ENCODE measurements at places on chromosomes 2 and 18. TPM values are rescaled to one million over a fixed set of nuclear protein-coding genes. Genes with fewer than 3 reads are reported as not detected.
A peak's percentile ranks its signal among the peaks of the same experiment; 100 is the strongest.

R3HDM1 gene
- 27.5 TPM for total RNA-seq

GRCh38 chr2:80126596-80127189 is 177.9 kb downstream of the LRRTM1 start:
- no peak for DNase-seq

GRCh38 chr2:23041443-23041842 is 343.5 kb upstream of the KLHL29 start:
- DNase-seq, result no peak

GRCh38 chr2:19456705-19457309 is 98.4 kb upstream of the OSR1 start:
- no peak for DNase-seq

- no peak for DNase-seq
Measured at GRCh38 chr2:69660637-69661036, 17.1 kb upstream of the AAK1 start.

C2orf81 gene
- 0.74 TPM for total RNA-seq

GRCh38 chr2:6893876-6894482 is 16.4 kb downstream of the RSAD2 start:
- DNase-seq, result no peak

ZC3H6 gene
- 18.4 TPM for total RNA-seq

DNA sequence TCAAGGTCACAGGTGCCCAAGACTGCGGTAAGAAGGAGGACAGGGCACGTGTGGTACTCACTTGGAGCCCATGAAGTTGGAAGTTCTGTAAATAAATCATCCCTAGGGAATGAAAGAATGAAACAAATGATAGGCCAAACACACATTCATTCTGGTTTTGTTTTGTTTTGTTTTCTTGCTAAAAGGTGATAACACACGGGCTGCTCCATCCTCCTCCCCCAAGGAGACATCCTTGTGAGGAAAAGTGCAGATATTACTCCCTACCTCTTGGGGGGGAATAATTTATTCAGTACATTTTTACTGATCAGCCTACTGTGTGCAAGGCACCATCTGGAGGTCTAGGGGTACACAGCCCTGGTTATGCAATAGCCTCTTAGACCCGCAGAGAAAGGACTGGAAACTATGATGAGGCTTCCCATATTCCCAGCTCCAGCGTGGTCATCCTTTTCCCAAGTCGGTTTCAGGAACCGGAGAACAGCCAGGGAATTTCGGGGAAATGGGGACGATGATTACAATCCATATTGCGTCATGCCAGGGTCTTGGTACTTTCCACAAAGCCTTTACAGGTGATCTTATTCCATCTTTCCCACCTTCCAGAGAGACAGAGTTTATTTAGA is 6.3 kb downstream of the RAX start:
- DNase-seq, result no peak

DNA sequence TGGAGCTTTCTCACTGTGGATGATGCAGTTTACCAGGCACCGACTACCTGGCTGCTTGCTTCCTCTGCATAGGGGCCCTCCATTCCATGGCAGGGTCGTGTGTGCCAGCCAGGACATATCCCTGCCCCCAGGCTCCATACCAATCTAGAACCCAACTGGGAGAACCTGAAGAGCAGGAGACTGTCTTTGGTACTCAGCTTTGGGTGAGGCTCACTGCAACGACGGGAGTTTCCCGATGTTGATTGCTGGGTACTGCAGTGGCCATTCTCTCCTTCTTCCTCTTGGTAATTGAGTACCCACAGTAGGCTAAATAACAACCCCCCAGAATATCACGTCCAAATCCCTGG is 133.3 kb upstream of the SERTAD2 start:
- DNase-seq, result no peak

XIRP2 gene
- total RNA-seq, result 5.8 TPM

- DNase-seq, result no peak
Measured at GRCh38 chr18:80191907-80192652, 55.2 kb downstream of the PARD6G start.

GRCh38 chr18:69916412-69916811 is 31.3 kb downstream of the CD226 start:
- DNase-seq, result no peak

DNA sequence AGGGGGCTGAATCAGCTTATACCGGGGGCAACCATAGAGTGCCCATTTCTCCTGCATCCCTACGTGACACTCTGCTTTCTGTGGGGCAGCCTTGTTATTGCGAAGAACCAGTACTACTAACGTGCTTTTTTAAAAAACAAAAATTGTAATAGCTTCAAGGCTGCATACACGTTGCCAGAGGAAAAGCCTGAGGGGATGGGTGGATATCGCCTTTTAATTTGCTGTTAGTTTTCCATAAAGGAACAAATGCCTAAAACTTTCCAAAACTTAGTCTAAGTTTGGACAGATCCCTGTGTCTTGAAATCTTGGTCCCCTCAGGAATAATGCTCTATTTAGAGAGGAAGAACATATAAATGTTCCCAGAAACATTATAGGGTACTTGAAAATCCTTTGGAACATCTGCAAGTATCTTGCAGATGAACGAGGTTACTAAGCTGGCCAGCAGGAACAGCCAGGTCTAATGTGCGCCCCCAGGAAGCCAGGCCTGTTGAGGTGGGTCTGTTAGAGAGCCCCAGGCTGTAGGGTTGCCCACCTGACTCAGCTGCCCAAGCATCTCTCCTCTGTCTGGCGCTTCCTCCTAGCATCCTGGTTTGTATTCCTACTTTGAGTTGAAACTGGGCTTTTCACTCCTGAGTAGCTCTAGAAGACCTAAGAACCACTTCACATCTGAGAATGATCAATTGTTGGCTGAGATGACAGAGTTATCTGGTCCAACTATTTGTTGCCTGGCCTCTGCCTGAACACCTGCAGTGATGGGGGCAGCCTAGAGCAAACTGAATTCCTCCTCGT is 96.9 kb downstream of the TGOLN2 start:
- DNase-seq, result no peak

DNA sequence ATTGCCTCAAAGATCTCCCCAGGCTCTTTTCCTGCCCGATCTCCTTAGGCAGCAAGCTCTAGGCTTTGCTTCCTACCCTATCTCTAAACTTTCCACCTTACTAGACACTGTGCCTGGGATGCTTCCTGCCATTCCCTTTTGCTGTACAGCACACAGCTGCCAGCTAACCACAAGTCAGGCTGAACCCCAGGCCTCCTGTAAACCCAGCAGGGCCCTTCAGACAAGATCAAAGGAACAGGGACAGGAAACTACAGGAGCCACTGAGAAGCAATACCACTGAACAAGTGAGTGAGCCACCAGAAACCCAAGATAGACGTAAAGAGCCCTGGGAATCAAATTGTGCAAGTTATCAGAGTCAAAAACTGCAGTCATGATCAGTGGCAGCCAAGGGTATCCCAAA is 180.7 kb downstream of the SUCLG1 start:
- DNase-seq, result no peak

MRO gene
- total RNA-seq, result 1.2 TPM

UNC50 gene
- total RNA-seq, result 44.0 TPM

UPP2 gene
- total RNA-seq, result 0.16 TPM

GRCh38 chr2:239495791-239496233 is 95.0 kb upstream of the HDAC4 start:
- DNase-seq, result no peak

SERPINB7 gene
- total RNA-seq, result not detected

SCN7A gene
- 133 TPM for total RNA-seq

- no peak for DNase-seq
Measured at GRCh38 chr18:59951591-59951990, 51.8 kb downstream of the PMAIP1 start.

GRCh38 chr2:158580760-158581159 is 124.0 kb downstream of the PKP4 start:
- DNase-seq, result no peak

VIL1 gene
- not detected for total RNA-seq

RAB31 gene
- 37.1 TPM for total RNA-seq

DNA sequence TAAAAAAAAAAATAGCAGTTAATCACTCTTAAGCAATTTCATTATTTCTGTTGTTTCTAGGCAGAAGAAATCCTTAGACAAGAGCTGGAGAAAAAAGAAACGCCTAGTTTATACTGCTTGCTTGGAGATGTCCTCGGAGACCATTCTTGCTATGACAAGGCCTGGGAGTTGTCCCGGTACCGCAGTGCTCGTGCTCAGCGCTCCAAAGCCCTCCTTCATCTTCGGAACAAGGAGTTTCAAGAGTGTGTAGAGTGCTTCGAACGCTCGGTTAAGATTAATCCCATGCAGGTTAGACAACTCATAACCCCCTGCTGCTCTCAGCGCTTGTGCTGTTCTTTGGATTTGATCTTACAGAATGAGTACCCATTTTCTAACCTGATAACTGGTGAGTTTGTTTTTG is 130.4 kb downstream of the TTC27 start:
- no peak for DNase-seq

DNA sequence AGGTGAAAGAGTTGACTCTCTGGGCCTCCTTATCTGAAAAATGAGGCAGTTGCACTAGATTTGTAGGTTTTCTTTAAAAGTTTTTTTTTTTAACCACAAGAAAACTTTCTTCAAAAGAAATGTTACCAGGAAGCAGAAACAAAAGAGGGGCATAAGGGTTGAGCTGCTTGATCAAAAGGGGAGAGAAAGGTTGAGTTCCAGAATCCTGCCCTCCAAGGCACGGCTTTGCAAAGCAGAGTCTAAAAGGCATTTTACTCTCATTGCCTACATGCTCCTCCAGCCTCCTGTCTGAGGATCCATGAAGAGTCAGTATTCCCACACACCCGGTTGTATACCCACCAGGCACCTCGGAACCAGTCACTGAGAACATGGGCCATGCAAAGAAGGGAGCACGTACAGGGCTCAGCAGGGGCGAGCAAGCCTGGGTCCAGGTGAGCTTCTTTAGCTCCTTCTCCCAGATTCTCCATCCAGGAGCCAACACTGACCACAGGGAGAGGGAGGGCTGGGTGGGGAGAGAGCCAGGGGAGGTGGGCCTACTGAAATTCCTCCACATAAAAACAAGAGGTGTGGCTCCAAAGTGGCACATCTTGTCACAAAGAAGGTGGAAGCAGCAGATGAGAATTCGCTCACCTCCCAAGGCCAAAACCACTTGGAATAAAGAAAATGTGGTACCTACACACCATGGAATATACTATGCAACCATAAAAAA is 116.0 kb upstream of the EPC2 start:
- no peak for DNase-seq

GRCh38 chr2:241391892-241392665 is 36.0 kb downstream of the FARP2 start:
- no peak for DNase-seq

DNA sequence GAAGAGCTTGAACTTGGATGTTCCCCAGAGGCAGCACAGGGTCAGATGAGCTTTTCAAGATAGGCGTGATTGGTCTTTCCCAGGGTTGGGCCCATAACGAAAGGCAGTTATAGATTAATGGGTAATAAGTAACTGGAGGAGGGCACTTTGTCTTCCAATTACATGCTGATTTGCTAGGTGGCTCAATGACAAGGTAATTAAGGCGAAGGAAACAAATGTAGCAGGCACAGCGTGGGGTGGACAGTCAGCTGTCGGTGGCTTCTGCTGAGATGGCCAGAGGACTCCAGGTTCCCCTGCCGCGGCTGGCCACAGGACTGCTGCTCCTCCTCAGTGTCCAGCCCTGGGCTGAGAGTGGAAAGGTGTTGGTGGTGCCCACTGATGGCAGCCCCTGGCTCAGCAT is at the start of gene UGT1A4:
UGT1A4 (plus strand) TSS at position 185 of the 400 bp plus-strand sequence; CDS start at position 270, 85 bp downstream.
- DNase-seq, result no peak

- DNase-seq, result no peak
Measured at GRCh38 chr18:48949050-48949605, 1.6 kb downstream of the SMAD7 start.

GRCh38 chr2:227817850-227818674 is 4.4 kb downstream of the CCL20 start:
- DNase-seq, result peak; percentile 49

DNA sequence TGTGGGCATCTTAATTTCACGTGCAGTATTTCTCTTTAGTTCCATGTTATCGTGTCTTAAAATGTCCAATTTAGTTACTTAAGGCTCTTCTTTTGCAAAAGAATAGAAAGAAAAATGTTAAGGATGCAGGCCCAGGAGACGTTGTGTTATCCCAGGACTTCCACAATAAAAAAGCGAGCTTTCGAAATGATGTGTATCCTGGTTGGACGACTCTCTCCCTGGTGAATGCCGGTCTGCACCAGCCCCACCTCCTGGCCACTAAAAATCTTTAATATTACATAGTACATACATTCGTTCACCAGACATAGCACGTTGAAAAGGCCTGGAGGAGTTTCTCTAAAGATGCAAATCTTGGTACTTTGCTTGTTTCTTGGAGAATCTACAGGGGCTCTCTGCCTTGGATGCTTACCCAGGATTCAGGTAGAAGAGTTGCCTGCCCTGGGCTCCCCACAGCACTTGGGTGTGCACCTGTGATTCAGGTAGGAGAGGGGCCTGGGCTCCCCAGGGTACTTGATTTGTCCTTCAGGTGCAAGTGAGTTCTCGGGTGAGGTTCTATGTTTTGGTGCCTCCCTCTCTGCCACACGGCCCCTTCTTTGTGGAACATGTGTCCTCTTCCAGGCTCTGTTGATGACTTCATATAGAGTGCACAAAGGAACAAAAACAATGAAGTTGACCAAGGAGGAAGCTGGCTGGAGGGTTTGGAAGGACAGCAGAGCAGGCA is 26.6 kb downstream of the TWIST2 start:
- DNase-seq, result no peak

- no peak for DNase-seq
Measured at GRCh38 chr2:217822296-217823252, 180.2 kb downstream of the TNS1 start.

KIF5C gene
- 10.8 TPM for total RNA-seq

TBC1D8 gene
- total RNA-seq, result 19.0 TPM

DNA sequence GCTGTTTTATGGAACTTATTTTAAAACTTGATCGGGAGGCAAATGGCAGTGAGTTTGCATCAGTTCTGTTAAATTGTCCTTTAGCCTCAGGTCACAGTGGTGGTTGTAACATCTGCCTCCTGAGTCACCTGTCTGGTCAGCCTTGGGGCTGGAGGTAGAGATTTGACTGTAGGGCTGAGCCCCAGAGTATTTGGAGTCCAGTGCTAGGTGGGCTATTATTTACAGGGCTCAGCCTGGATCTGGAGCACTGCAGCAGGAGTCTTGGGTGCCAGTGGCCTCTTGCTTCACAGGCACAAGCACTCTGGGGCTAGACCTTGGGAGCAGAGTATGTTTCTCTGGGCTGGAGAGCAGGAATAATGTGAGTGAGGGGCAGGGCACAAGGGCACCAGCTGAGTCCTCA is 32.8 kb downstream of the TCF7L1 start:
- DNase-seq, result no peak

CYBRD1 gene
- total RNA-seq, result 223 TPM

FSIP2 gene
- total RNA-seq, result 13.9 TPM

SYT4 gene
- total RNA-seq, result 6.2 TPM

- no peak for DNase-seq
Measured at GRCh38 chr2:70160545-70160944, 30.3 kb downstream of the C2orf42 start.

All from urinary bladder (tissue), 4 donors.